Posterior vena cava (tissue), 2 donors: ENCODE measurements at places on chromosomes 11 and 22. TPM values are rescaled to one million over a fixed set of nuclear protein-coding genes. Genes with fewer than 3 reads are reported as not detected.
A peak's percentile ranks its signal among the peaks of the same experiment; 100 is the strongest.

GRCh38 chr11:33940538-33940815, 48.6 kb upstream of the LMO2 start:
- no peak for DNase-seq

DNA sequence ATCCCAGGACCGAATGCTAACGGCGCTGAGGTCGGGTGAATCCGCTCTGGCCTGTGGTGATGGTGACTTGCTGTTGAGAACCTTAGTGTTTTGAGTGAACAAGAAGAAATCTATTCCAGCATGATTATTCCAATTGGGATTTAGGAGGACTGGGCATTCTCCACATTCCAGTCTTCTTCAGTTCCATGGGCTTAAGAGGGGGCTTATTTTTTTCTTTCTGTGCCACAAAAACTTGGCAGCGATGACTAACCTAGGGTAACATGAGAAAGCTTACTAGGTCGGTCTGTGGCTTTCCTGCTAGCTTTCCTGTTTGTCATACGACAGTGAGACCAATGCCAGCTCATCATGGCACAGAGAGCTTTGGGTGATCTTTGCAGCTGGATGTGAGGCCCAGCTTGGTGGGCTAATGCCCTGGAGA, 62.9 kb upstream of the ATXN10 start:
- no peak for DNase-seq

GRCh38 chr11:130516554-130517505, 68.4 kb downstream of the ADAMTS15 start:
- DNase-seq: no peak

DNA sequence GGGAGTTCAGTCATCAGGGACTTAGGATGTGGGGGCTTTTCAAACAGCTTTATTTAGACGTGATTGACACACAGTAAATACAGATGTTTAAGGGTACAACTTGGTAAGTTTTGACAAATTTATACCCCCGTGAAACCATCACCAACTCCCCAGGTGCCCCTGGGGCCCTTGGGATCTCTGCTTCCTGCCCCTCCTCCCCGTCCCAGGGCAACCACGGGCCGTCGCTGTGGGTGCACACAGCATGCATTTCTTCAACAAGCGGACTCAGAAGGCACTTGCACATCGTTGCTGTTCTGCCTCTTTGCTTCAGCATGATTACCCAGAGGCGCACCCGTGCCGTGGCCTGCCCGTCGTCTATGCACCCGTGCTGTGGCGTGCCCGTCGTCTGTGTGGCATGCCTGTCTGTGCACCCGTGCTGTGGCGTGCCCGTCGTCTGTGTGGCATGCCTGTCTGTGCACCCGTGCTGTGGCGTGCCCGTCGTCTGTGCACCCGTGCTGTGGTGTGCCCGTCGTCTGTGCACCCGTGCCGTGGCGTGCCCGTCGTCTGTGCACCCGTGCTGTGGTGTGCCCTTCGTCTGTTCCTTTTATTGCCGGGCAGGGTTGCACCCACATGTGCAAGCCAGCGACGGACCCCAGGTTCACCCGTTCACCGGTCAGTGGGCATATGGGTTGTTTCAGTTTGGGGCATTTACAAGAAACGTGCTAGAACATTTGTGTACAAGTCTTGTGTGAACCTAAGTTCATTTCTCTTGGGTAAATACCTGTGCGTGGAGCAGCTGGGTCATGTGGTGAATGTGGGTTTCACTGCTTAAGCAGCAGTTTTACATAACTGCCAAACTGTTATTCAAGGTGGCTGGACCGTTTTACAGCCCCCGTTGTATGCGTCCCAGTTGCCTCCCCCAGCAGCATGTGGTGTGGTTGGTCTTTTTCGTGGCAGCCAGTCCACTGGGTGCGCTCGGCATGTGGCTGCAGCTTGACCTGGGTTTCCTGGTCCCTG, 8.3 kb downstream of the CD81 start:
- DNase-seq: no peak

- no peak for DNase-seq
These were observed 24.5 kb downstream of the MMP20 start for GRCh38 chr11:102600666-102601065.

GRCh38 chr11:75281469-75282095, 41.0 kb downstream of the TPBGL start:
- DNase-seq: peak; percentile 32

- DNase-seq: no peak
These were observed 275.3 kb downstream of the C11orf87 start for GRCh38 chr11:109697140-109697843.

The SAA4 gene
- total RNA-seq: 0.38 TPM

The NPTXR gene
- total RNA-seq: 8.4 TPM

The KIAA1671 gene
- 26.2 TPM for total RNA-seq

- no peak for DNase-seq
These were observed 34.7 kb upstream of the TMPRSS4 start for GRCh38 chr11:118042141-118042540.

GRCh38 chr22:23862103-23862502, 4.4 kb downstream of the SLC2A11 start:
- DNase-seq: no peak

- DNase-seq: no peak
These were observed 183.2 kb downstream of the GRIK4 start for GRCh38 chr11:120694726-120695125.
